ENCODE measurements at places on chromosomes 1 and 21.

DNA sequence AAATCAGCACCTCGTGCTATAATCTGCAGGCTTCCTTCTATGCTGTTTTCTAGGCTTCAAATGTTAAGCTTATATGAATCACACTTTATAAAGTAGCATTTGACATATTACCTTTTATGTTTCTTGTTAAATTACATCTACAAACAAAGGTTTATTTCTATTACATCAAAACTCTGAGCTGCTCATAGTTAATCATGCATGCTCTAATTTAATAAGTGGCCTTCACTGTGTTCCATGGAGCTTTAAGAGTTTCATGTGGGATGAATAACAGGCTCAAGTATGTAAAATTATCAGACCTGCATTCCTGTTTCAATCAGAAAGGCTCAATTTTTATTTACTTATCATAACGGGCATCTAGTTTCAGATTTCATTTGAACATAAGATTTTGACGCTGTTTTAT lies 13.0 kb downstream of the SLC19A2 start:
- DNase-seq: no peak

DNA sequence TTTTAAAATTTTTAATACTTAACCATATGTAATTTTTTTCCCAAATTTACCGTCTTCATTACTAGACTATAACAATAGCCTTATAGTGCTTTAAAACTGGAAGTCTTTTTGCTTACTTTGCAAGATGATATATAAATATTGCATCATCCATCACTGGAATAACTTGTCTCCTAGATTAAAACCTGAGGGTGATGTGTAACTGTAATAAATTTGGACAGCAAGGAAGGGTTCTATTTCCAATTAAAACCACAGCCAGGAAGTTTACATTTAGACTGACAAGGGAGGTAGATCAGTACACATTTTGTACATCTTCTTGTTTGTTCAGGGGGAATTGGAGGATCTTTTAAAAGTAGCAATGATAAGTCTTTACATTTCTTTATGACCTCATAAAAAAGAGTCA lies 21.9 kb downstream of the NTNG1 start:
- no peak for DNase-seq

DNA sequence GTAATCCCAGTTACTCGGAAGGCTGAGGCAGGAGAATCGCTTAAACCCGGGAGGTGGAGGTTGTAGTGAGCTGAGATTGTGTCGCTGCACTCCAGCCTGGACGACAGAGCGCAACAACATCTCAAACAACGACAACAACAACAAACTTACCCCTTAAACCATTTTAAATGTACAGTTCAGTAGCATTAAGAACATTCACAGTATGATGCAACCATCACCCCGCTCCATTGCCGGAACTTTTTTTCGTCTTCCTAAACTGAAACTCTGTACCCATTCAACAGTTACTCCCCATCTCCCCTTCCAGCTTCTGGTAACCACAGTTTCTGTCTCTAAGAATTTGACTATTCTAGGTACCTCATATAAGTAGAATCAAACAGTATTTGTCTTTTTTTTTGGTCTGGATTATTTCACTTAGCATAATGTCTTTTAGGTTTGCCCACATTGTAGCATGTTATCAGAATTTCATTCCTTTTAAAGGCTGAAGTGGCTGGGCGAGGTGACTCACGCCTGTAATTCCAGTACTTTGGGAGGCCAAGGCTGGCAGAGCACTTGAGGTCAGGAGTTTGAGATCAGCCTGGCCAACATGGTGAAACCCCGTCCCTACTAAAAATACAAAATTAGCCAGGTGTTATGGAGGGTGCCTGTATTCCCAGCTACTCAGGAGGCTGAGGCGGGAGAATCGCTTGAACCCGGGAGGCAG lies 19.6 kb downstream of the CA6 start:
- DNase-seq: no peak

- no peak for DNase-seq
These were observed 813.2 kb downstream of the PLA2G4A start for GRCh38 chr1:187641907-187642306.

DNA sequence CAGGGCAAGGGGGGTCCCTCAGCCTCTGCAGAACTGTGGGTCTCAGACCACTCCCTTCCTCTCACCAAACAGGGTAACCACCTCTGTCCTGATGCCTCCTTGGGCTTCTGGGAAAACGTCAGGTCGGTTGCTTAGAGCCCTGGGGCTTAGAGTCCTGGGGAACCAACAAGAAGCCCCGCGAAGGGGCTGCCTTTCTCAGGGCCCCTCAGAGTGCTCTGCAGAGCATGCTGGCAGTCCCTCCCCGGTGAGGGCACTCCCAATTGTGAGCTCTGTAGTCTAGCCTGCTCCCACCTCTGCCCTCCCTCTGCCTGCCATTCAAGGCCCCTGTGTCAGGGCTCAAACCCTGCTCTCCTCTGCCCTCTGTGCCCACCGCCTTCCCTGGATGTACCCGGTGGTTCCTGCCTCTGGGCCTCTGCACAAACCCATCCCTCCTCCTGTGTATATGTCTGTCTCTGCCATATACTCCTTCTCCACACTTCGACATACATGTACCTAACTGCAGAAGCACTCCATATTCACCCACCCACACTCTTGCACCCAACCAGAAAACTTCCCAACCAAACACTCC lies 92.3 kb downstream of the DMRTB1 start:
- peak; percentile 1 for DNase-seq

DNA sequence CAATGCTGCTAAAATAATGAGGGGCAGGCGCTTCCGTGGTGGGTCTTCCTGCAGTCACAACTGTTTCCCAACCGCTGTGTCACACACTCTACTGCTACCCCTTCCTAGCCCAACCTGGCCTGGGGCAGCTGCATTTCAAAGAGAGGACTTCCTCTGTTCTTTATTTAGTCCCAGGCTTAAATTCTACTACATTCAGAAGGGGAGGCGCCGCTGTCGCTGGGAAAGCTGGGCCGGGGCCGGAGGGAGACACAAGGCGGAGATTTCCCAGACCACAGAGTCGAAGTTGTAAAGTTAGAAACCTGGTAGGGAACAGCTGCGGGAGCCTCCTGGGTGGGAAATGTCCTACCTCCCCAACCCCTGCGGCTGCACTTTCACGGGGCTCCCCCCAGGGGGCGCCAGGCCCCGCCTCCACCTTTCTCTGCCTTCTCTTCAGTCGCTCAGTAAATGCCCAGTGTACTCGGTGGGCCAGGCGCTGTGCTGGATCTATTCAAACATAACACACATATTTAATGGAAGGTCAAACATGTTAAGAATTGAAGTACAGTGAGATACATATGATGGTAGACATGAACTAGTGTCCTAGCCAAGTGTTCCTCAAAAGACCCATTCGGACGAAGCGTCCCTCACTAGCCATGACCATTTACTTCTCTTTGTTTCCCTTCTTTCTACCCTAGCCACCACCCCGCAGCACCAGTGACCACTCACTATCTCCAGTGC lies 23.1 kb downstream of the DYRK3 start:
- DNase-seq: peak; percentile 24

DNA sequence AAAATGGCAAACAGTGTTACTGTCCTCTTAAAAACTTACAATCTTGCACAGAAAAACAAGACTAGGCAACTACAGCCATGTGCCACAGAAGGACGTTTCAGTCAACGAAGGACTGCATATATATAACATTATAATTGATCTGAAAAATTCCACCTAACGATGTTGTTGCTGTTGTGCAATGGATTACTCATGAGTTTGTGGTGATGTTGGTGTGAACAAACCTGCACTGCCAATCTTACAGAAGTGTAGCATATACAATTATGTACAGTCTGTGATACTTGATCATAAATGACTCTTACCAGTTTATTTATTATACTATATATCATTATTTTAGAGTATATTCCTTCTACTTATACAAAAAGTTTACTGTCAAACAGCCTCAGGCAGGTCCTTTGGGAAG lies 6.8 kb upstream of the VAMP4 start:
- no peak for DNase-seq

- no peak for DNase-seq
These were observed 26.6 kb downstream of the AJAP1 start for GRCh38 chr1:4681026-4681425.

DNA sequence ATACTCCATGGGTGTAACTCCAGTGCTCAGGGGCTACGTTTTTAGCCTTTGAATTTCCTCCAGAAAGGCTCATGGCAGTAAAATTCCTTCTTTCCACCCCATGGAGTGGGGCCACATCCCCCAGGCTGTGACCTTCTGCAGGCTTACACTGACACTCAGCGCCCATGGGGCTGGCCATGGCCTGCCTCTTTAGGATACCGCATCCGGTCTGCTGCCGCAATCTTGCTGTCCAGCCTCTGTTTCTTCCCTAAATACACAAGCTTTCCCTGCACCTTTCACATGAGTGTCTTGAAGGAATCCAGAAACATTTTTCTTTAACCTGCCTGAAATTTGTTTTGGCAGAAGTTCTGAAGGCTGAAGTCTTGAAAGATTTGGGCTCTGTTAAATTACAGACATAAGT lies 170.5 kb downstream of the NTMT2 start:
- DNase-seq: no peak

DNA sequence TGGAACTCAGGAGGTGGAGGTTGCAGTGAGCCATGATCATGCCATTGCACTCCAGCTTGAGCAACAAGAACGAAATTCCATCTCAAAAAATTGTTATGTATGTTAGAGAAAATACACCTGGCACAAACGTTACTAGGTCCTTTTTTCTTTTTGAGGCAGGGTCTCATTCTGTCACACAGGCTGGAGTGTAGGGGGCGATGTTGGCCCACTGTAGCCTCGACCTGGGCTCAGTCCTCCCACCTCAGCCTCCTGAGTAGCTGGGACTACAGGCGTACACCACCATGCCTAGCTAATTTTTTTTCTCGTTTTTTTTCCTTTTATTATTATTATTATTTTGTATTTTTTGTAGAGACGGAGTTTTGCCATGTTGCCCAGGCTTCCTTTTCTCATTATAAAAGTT lies 4.4 kb downstream of the HAX1 start:
- no peak for DNase-seq

DNA sequence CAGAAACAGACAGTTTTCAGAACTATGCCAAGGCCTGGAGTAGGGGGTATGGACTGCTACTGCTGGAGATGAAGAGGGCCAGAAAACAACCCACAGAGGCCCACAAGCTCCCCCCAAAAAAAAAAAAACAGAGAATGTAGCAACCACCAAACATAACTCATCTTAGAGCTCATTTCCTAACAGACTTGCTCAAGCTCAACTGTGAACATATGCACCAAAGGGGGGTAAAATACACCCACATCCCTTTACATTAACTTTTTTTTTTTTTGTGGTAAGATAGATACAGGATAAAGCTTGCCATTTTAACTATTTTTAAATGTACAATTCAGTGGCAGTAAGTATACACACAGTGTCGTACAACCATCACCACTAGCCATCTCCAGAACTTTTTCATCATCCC lies 36.0 kb downstream of the SEC16B start:
- no peak for DNase-seq

DNA sequence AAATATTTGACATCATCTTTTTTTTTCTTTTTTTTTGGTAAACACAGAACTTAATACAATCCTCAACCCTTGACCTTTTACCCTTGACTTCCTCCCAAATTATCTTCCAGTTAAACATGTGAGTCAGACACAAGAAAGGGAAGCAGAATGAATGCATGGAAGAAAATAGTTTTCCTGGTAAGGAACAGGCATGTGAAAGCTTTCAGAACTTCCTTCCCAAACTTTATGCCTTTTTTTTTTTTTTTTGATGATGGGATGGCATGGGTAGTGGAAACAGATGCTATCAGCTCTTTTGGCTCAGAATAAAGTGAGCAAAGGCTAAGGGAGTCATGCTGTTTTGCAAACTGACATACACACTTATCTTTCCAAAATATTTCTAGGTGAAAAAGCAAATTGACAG lies 1079.1 kb downstream of the TTLL7 start:
- DNase-seq: no peak

DNA sequence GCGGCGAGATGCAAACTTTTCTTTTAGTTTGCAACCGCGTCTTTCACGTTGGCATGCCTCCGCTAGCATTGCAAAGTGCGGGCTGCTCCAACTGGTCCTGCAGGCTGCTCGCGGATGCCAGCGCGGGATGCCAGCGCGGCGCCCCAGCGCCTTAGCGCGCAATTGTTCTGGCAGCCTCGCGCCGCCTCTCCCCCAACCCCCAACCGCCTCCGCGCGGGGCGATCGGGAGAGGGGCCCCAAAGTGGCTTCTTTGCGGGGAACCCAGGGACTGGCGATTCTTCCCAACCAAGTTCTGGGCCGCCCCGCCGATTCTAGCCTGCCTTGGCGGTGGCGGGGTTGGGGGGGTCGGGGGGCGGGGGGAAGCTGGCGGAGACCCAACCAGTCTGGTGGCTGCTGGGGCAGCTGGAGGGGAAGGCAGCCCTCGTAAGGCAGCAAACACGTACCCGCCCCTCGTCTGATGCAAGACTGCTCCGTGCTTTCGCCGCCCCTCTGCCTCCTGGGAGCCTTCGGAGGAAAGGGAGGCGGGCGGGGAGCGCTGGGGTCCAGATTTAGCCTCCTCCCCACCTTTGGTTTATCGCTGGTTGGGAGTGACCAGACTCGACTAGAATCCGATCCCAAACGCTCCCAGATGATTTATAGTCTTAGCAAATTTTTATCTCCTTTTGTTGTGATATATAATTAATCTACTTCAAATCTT lies 756 bp downstream of the PHGDH start:
- DNase-seq: no peak

- DNase-seq: no peak
These were observed 17.2 kb downstream of the PTAFR start for GRCh38 chr1:28159243-28159642.

- no peak for DNase-seq
These were observed 54.4 kb downstream of the GADD45A start for GRCh38 chr1:67739361-67739760.

GRCh38 chr1:225921734-225922709 lies 2.0 kb downstream of the PYCR2 start:
- no peak for DNase-seq

DNA sequence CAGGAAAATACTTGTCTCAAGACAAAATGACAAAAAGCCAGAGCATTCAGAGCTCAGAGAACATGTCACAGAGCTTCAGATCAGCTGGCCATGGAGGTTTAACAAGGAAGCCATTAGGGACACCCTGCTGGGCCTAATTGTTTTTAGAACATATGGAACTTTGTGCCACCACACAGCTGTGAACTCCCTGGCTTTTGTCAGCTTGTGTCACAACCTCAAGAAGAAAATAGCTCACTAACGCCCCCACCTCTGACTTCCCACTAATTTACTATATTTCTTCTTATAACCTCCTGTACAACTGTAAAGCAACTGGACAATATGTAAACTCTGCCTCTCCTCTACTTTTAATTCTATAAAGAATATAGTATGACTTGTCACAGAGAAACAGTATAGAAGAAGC lies 21.0 kb upstream of the TDRD10 start:
- no peak for DNase-seq

GRCh38 chr1:246302251-246302625 lies 204.8 kb downstream of the SMYD3 start:
- no peak for DNase-seq

GRCh38 chr1:96978444-96978843 lies 256.9 kb downstream of the PTBP2 start:
- DNase-seq: no peak
